ENCODE measurements at places on chromosomes 7 and 10.

DNA sequence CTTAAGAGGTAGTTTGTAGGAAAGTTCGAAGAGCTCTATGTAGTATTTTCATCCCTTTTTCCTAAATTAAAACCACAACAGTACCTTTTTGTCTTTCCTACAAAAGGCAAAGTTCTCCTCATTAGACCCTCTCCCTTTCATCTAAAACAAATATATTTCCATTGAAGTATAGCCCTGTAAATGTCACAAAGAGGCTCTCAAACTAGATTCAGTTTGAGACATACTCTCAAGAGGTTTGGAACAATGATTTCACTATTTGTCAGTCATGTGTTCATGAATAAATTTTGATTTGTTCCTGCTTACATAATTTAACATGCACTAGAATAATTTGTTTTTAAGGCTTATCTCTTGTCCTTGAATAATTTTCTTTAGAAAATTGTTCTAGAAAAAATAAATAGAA, 12.2 kb downstream of the TAS2R16 start:
- no peak for DNase-seq

DNA sequence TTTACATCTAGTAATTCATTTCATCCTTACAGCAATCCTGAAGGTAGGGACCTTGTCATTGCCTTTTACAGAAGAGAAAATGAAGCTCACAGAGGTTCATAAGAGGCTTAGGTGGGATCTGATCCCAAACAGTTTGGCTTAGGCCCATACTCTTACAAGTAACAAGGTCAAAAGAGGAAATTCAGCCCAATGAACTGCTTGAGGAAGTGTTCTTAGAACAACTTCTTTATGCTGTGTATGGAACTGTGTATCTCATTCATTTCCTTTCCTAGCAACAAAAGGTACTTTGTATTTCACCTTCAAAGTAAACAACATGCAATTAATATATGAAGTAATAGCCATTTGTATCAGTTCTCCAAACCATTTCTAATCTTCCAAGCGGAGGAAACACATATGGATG, 79.3 kb downstream of the AVL9 start:
- no peak for DNase-seq

- DNase-seq: no peak
Observed at GRCh38 chr7:44124822-44125202, 1.5 kb upstream of the POLD2 start.

GRCh38 chr10:132237396-132237795, 50.6 kb downstream of the DPYSL4 start:
- no peak for DNase-seq

GRCh38 chr7:80815733-80816132, 103.1 kb downstream of the SEMA3C start:
- no peak for DNase-seq

GRCh38 chr7:100171087-100171681, 2.8 kb upstream of the GAL3ST4 start:
- peak; percentile 45 for DNase-seq

DNA sequence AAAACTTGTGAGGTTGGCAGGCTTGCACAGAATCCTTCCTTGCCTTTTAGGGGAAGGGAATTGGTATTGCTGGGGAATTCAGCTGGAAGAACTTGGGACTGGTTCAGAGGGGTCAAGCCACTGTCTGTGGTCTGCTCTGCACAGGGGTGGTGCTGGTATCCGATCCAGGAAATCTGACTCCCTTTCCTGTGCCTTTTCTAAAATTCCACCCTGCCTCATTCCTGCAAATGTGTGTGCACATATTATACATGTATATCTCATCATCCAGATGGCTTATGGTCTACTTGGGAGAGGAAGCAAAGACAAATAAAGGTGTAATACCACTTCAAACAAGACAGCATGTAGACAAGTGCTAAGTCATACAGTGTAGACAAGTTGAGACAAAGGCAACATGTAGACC, 14.3 kb downstream of the UBTD1 start:
- DNase-seq: no peak

GRCh38 chr7:91929463-91929862, 11.2 kb upstream of the AKAP9 start:
- DNase-seq: peak; percentile 15

DNA sequence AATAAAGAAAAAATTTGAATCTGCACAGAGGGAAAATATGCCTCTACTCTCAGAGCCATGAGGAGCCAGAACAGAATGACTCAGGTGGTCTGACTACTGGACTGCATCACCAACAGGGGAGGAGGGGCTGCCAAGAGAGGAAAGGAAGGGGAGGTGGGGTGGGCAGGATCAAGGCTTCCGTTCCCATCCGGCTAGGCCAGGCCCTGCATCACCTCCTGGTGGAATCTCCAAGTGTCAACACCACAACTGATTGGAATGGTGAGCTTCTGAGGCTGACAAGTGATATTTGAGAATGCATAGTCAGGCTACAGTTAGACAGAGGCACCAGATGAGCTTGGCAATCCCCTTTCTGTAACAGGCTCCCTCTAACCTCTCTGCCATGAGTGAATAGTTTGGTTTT, 10.4 kb upstream of the GPR26 start:
- DNase-seq: no peak

DNA sequence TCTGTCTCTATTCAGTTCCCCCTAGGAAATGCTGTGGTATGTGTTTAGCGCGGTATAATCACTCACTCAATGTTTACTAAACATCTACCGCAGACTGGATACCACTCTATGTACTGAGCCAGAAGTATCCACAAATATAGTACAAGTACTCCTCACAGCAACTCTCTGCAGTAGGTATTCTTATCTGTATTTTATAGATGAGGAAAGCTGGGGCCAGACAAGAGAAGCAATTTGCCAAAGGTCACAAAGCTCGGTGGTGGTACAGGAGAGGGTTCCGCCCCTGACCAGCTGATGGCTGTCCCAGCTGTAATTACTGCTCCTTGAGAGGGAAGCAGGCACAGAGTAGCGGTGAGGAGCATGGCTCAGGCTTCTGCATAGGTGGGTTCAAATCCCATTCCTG, 184.1 kb downstream of the DOCK4 start:
- no peak for DNase-seq

DNA sequence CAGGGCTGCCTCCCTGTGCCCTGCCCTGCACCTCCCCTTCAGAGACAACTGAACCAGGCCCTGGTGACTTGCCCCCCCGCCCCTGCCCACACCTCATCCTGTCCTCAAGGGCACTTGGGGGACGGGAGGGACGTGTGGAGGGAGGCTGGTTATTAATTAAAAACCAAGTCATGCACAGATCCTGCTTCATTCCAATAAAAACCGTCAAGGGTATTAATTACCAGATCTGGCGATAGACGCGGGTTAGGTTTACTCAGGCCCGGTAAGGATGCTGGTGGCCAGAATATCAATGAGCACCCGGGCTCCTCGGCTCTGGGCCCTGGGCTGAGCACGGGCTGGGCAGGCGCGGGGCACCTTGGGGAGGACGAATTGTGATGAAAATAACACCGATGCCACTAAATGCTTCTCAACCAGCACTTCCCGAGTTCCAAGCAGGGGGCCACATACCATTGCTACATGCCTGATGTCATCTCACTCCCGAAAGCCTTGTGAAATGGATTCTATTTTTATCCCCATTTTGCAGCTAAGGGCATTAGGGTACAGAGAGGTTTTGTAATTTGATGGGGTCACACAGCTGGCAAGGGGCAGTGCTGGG, 24.5 kb upstream of the GTF2IRD1 start:
- DNase-seq: no peak

DNA sequence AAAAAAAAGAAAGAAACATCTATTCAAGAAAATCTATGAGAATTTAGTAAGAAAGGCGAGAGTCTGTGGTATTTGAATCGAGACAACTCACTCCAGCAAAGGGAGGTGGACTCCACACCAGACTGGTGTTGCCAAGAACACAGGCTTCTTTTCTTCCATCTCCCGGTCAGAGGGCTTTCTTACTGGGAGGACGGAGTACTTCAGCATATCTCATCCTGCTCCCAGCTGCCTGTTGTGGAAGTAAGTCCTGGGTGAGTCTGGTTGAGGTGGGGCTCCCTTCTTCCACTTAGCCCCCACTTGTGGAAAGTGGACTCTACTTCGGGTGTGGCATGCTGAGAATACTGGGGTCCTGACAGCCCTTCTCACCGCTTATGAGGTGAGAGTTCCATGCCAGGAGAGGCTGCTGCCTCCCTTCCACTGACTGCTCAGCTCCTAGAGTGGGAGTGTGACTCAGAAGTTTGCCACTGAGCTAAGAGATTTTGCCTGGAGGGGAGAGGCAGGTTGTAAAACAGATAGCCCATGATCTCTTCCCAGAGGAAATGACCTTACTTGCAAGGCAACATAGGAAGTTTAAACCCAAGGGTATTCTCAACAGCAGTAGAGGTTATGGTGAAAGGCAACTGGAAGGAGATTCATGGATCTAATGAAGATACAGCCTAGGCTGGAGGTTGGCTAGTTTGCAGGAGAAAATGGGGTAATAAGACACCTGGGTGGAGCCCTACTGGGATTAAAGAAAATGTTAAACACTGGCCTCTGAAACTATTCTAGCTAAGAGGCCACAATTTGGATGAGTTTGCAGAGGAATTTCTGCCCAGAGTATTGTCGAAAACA, 3.5 kb upstream of the NACAD start:
- DNase-seq: no peak

DNA sequence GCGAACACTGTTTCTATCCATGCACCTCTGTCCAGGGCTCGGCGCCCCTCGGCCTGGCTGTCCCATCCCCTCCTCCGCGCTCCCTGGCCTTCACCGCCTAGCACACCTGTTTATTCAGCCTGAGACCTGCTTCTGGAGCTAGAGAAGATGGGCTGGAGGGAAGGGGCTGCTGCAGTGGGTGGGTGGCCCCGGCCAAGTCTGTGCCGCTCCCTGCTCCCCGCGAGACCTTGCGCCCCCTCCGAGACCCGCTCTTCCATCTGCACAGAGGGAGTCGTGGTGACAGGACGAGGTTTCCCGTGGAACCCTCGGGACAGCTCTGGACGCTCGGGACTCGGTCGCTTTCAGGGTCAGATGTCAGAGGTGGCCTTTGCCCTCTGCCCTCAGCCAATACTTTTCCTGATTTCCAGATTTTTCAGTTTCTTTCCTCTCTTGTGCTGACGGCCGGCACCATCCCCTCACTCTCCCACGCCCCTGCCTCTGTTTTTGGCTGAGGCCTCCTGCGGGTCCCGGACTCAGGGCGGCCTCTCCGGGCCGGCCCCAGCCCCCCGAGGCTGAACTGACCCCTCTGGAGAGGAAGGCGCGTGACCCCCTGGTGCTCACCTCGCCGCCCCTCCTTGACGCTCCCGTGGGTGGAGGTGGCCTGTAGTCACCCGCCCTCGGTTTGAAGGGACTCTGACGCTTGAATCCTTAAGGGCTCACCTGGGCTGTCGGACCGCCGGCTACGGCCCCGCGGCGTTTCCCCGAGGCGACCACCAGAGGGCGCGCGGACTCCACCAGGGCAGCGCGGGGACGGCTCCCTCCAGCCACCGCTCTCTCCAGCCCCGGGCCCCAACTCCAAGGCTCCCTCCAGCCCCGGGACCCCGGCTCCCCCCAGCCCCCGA, 15.6 kb downstream of the SHH start:
- peak; percentile 71 for DNase-seq

DNA sequence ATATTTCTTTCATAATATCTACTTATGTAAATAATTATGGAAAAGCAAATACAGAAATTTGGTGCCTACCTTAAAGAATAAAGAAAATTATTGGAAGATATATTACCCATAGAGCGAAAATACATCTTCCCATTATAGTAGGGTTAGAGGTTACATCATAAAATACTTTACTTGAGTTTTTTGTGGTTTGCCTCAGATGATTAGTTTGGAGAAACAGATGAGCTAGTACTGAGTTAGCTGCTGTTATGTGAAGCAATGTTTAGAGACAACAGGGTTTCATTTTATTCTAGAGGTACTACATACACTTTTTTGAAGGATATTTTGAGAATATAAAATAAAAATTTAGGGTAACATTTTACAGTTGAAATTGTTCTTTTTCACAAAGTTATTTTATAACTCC, 2.9 kb upstream of the MLLT10 start:
- DNase-seq: no peak

GRCh38 chr7:110800984-110801383, 289.9 kb upstream of the LRRN3 start:
- DNase-seq: no peak
